NCI-H1417 (cell line): ENCODE measurements at places on chromosomes 3 and 15.
A peak's percentile ranks its signal among the peaks of the same experiment; 100 is the strongest.

DNA sequence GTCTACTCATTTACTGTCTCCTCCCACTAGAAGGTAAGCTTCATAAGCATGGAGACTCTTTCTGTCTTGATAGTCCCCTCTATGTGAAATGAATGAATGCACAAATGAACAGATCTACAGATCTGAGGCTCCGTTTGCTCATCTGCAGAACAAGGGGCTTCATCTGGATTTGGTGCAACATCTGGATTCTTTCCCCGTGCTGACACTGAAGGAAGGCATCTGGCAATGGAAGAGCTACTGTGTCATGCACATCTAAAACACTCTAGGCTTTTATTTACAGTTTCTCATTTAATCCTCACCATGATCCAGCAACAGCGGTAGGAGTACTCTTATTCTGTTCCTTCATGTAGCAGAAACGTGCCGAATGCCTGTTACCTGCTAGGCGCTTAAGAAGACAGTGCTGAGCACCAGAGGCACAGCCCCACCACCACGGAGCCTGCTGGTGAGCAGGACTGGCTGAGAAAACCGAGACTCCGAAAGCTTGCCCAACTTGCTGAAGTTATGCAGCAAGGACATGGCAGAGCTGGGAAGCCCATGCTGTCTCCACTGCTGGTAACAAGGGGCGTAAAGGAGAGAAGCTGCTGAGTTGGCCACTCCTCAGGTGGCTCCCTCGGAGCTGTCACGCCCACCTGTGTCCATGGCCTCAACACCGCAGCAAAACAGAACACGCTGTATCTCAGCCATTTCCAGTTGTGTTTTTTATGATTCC lies 31.1 kb downstream of the LSM3 start:
- no peak for DNase-seq

- DNase-seq = no peak
These were observed 125.5 kb upstream of the TRIM42 start for GRCh38 chr3:140552403-140552802.

- no peak for DNase-seq
These were observed at the start of gene SNTN for GRCh38 chr3:63652066-63652725. TSS of gene SNTN (plus strand) at chr3:63652675. CDS start at chr3:63652688, 13 bp downstream.

GRCh38 chr15:58611731-58612676 lies 137.5 kb downstream of the ADAM10 start:
- no peak for DNase-seq

GRCh38 chr15:47987908-47988532 lies 132.8 kb upstream of the SLC24A5 start:
- peak; percentile 17 for DNase-seq

DNA sequence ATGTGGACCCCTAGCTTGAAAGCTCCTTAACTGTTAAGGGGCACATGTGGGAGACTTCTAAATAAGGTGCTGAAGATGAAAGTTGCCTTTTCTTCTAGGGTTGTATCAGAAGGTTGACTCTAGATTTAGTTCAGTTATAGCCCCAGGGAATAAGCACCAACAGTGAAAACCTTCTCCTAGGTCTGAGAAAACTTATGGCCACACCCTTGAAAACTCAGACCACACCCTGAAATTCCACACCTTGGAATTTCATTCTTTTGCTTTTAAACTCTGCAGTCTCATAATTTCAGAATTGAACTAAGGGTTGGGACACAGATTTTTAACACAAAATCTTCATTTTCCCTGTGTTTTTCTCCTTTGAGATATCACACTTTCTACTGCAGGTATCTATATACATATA lies 355.8 kb upstream of the IL12A start:
- DNase-seq = no peak

GRCh38 chr3:45803252-45803935 lies 7.1 kb upstream of the SLC6A20 start:
- no peak for DNase-seq

GRCh38 chr3:51968170-51968775 lies 1.0 kb upstream of the PCBP4 start:
- no peak for DNase-seq

GRCh38 chr3:51530485-51530884 lies 8.0 kb upstream of the RAD54L2 start:
- DNase-seq = no peak

- DNase-seq = no peak
These were observed 13.3 kb upstream of the IQCF1 start for GRCh38 chr3:51916418-51916817.
